NCI-H146 (cell line): ENCODE measurements at places on chromosomes 6 and 20.
A peak's percentile ranks its signal among the peaks of the same experiment; 100 is the strongest.

DNA sequence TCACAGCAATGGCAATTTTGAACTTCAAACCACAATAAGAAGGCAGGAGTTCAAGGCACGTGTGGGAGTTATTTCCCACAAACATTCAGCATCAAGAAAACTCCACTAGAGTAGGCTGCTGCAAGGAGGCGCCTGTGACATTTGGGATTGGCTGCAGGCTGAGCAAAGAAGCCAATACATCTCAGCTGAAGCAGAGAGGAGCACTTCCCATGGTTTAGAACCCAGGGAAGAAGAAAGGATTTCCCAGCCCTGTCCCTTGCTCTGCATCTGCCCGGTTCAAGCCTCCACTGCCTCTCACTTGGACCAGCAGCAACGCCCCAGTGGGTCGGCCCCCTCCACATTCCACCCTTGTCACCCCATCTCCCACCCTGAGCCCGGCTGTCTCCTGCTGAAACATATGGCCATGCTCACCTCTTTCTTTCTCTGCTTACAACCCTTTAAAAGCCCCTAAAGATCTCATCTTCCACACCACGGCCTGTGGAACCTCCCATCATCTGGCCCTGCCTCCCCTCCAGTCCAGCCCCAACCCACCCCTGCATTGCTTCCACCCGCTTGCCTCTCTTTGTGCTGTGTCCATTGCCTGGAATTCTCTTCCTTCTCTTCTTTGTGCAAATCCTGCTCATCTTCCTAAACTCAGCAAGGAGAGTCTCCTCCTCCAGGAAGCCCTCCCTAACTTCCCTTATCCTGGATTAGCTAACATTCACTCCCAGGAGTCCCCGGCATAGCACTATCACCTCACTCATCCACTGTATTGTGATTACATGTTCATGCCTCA lies 128.3 kb downstream of the ANKRD60 start:
- DNase-seq: no peak

GRCh38 chr20:41615110-41615509 lies 3.1 kb downstream of the CHD6 start:
- DNase-seq: no peak

GRCh38 chr6:89281779-89282246 lies 33.3 kb downstream of the GABRR2 start:
- peak; percentile 19 for DNase-seq

- DNase-seq: no peak
Observed at GRCh38 chr6:142740449-142740848, 204.5 kb downstream of the HIVEP2 start.

GRCh38 chr6:136962661-136963060 lies 40.6 kb downstream of the SLC35D3 start:
- peak; percentile 100 for DNase-seq

- DNase-seq: no peak
Observed at GRCh38 chr6:14944593-14944992, 301.3 kb upstream of the JARID2 start.

- DNase-seq: peak; percentile 72
Observed at GRCh38 chr6:125748406-125749172, 843 bp upstream of the HEY2 start.

DNA sequence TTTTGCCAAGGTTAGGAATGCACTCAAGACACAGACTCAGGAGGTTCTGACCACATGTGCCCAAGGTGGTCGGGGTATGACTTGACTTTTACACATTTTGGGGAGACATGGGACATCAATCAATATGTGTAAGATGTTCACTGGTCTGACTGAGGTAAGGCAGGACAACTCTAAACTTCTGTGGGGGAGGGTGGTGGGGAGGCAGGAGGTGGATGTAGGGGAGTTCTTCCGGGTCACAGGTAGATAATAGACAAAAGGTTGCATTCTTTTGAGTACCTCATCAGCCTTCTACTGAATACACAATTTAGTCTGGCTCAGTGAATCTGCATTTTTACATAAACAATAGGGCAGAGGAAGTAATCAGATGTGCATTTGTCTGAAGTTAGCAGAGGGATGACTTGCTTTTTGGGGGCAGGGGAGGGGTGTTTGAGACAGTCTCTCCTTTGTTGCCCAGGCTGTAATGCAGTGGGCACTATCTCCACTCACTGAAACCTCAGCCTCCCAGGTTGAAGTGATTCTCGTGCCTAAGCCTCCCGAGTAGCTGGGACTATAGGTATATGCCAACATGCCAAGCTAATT lies 10.9 kb downstream of the ECHDC1 start:
- DNase-seq: no peak

DNA sequence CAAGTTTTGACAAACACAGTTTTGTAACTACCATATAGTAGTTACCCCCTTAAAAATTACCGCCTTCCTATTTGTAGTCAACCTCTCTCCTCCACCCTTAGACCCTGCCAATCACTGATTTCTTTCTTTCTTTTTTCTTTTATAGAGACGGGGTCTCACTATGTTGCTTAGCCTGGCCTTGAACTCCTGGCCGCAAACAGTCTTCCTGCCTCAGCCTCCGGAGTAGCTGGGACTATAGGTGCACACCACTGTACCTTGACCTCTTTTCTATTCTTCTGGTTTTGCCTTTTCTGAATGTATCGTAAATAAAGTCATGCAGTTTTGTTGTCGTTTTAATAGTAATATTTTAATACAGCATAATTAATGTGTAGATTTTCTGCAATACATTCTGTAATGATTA lies 460.3 kb downstream of the EPM2A start:
- DNase-seq: no peak

DNA sequence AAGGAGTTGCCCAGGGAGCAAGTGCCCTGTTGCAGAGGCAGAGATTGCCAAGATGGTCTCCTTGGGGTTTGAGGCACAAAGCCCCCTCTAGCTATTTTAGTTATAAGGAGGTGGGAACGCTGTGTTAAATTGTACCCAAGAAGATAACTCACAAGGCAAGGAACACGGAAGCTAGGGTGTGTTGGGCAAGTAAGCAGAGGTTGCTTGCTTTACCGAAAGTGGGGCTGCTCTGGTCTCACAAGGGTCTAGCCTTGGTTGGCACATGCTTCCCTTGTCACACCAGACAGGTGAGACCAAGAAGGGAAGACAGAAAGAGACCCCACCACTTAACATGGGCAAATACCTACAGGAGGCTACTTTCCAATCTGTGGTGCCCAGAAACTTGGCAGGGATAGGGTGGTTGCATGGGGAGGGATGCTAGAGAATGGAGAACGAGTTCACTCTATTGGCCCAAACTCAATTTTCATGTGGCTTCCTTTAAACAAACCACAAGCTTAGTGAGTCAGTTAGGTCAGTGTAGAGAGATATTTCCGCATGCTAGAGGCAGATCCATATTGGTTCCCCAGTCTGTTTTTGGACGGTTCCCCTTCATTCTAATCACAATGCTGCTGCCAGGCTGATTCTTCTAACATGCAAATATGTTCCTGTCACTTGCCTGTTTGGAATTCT lies 42.4 kb downstream of the PLAGL1 start:
- no peak for DNase-seq

GRCh38 chr6:144809120-144809519 lies 524.0 kb downstream of the UTRN start:
- no peak for DNase-seq

DNA sequence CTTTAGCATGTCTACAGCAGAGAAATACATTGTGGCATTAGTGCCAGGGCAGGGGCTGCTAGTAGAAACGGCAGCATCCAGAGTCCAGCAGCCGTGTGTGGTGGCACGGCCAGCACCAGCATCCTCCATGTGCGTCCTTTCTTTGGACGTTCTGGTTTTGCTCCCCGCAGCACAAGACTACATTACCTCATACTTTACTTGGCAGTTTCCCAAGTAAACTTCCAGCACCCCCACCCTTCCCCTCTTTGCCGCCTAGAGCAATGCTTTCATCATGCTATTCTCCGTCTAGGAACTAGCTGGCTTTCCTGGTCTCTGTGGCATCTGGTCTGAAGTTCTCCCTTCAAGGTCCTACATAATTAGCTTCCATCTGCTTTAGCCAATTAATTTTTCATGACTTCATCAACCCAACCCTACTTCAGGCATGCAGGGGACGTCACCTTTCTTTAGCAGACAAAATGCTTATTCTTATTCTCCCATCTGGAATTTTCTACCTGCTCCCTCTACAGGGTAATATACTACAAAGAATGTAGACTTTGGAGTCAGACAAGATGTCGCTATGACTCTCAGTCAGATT lies 67.6 kb downstream of the BLOC1S5 start:
- no peak for DNase-seq

DNA sequence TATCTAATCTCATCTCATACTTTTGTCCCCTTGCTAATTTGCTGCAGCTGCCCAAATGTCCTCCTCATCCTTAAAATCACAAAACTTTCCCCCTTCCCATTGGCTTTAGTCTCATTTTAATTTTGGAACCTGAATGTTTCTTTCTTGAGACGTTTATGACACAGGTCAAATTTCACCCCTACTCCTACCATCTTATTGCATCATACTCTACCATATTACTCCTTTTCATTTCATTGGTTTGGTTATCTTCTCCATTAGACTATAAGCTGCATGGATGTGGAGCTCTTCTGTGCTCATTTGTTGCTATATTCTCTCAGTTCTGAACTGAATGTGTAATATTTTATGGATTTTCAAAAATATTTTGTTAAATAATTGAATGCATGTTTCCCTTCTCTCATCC lies 688.6 kb downstream of the CBLN4 start:
- no peak for DNase-seq

DNA sequence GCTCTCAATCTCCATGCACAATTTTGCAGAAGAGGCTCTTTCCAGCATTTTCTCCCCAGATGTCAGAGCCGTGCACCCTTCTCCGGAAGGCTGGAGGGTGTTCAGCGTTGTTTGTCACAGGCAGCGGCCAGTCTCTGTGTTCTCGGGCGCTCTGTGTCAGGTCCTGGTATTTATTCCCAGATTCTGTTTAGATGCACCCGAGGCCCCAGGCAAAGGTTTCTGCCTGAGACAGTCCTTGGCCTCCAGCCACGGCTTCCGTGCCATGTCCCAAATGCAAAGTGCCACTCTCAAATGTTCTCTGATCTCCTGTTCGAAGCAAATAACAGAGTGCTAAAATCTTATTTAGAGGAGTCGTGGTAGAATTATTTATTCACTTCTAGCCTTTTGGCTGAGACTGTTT lies 140.3 kb upstream of the AGPAT4 start:
- DNase-seq: no peak

DNA sequence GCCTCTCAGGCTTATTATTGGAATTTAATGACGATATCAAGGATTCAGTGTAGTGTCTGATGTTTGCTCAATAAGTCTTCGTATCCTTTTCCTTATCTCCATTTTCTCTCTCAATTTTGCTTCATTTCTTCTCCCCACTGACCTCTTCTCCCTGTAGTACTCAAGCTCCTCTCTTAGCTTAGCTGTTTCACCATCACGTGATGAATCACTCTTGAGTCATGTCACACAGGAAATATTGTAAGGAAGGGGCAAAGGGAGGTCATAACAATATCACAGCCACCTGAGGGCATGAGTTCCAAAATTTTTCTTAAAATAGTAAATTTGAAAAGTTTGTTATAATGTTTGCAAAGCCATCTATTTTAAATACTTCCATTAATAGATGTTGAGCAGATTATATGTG lies 392.2 kb upstream of the MARCKS start:
- DNase-seq: no peak

DNA sequence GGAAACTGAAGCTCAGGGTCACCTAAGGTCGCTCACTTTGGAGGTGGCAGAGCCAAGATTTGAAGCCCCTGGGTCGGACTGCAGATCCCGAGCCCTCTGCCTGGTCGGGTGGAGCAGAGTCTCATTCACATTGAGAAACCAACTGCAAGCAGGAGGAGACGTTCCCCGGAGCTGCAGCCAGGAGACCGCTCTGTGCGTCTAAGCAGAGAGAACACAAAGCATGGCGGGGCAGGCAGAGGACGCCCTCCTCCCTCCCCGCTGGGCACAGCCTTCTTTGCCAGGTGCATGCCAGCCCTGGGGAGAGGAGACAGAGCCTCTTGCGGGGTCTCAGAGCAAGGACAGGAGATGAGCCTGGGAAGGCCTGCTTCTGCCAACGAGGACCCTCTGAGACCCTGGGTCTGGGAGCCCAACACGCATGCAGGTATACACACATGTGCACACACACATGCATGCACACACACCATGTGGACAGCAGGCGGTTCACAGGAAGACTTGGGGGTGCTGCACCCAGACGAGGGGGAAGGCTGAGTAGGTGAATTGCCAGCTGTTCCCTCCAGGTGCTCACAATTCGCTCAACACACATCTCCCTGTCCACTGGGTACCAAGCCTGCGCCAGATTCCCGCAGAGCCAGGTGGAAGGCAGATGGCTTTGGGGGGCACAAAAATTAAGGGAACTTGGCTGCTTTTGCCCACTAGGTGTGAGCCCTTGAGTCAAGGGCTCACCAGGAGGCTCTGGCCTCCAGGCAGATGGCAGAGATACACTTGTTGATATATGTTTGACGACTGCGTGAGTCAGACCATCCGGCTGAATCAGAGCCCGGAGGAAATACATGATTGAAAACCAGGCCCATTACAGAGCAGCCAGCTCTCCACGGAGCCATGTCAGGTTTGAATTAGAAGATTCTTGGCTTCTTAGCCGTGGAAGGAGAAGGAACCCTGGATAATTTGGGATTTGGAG lies 5.5 kb upstream of the NTSR1 start:
- DNase-seq: peak; percentile 69

GRCh38 chr6:119541132-119541905 lies 191.8 kb upstream of the MAN1A1 start:
- no peak for DNase-seq

DNA sequence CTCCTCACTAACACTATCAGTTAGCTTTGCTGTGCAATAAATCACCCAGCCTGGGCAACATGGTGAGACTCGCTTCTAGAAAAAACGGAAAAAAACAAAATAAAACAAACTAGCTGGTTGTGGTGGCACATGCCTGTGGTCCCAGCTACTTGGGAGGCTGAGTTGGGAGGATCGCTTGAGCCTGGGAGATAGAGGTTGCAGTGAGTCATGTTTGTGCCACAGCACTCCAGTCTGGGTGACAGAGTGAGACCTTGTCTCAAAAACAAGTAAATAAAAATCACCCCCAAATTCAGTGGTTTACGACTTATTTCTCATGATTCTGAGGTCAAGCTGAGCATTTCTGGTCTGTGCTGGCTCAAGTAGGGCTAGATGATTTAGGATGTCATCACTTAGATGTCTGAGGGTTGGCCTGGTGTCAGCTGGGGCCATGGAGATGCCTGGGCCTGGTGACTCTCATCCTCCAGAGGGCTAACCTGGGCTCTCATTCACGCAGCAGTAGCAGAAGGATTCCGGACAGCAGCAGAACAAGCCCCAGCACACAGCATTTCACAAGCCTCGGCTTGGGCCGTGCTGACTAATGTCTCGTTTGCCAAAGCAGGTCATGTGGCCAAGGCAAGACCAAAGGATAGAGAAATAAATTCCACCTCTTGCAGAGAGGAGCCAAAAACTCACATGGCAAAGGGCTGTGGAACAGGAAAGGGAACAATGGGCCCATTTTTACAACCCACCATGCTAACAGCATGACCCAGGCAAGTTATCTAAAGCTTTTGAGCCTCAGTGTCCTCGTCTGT lies 32.5 kb downstream of the MGME1 start:
- DNase-seq: no peak

- DNase-seq: no peak
Observed at GRCh38 chr6:109008054-109008453, 86.6 kb downstream of the SESN1 start.

- no peak for DNase-seq
Observed at GRCh38 chr6:116492331-116493067, 18.9 kb upstream of the CALHM5 start.

GRCh38 chr20:52805296-52805571 lies 166.9 kb upstream of the TSHZ2 start:
- no peak for DNase-seq

- peak; percentile 28 for DNase-seq
Observed at GRCh38 chr6:16277101-16277981, 39.0 kb downstream of the GMPR start.
